ENCODE measurements at places on chromosomes 2 and 18.

DNA sequence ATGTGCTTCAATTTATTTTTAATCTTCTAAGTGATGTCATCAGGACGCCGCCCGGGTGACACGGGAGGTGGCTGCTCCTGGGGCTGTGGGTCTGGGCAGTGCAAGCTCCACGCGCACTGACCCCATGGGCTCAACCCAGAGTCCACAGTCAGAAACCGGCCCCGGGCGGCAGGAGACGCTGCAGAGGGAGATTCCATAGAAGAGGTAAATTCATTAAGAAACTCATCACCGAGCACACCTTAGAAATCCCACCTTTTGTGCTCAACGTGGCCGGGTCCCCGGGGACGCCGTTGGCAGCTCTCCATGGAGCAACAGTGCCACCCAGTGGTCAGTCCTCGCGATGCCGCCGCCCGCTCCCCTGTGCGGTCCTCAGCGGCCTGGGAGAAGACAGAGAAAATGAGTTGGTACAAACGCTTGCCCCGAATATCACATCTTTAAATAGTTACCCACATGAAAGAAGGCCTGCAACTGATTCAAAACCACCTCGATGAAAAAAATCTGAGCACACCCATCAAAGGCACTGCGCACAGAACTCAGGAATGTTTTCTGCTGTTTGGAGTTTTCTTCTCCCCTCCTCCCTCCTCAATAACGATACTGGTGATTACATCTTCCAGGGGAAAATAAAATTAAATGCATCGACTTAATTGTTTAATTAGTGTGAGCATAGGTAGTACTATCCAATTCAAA lies 92.6 kb downstream of the CMPK2 start:
- peak; percentile 52 for DNase-seq

DNA sequence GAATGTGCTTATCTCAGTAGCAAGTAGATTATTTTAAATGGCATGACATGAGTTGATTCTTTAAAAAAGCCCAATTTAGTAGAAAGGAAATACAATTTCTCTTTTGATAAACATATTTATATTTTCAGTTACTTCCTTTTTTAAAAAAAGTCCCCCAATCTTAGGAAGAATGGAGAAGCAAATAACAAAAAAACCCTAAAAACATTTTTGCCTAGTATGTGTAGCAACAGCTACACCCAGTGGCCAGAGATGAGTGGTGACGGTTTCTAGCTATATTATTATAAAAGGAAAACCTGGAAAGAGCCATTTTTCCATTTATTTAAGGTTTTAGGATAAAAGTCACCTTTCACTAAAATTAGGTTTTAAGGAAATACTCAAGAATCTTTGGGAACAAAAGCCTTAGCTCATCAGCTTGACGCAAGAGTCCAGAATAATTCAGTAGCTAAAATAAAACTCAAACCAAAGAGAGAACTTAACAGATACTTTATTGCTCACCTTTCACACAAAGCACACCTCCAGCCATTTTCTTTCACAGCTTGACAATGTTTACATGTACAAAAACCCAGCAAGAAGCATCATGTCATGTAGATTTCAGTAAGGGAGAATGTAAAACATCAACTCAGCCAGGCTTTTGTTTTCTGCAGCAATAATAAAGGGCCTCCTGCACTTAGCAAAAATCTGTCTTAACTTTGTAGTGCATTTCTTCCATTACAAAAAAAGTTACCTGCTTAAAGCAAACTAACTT lies 15.7 kb downstream of the FAM98A start:
- peak; percentile 52 for DNase-seq

- no peak for DNase-seq
These were observed 212.0 kb downstream of the RAD51AP2 start for GRCh38 chr2:17306219-17306618.

DNA sequence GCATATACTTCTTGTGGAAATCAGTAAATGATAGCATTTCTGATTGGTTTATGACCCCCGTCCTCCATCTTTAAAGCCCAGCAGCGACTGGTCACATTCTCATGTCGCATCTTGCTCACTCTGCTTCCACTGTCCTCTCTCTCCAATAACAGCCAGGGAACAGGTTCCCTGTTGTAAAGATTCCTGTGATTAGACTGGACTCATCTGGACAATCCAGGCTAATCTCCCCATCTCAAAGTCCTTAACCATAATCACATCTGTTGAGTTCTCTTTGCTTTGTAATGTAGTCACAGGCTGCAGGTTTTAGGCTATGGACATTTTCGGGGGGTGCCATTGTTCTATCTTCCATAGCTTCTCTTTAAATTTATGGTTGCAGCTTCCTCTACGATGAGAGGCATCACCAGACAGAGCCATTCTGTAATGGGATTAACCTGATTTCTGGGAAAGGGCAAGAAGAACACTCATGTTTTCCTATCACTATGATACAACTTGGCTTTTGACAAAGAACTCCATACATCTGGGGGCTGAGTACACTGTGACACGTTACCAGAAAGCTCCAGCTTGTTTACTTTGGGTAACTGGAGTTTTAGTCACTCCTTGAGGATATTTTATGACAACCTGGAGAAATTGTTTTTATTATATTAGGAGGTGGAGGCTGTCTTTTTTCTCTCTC lies 159.0 kb downstream of the NYAP2 start:
- DNase-seq: no peak

GRCh38 chr18:62018034-62018758 lies 125.4 kb upstream of the RNF152 start:
- no peak for DNase-seq

DNA sequence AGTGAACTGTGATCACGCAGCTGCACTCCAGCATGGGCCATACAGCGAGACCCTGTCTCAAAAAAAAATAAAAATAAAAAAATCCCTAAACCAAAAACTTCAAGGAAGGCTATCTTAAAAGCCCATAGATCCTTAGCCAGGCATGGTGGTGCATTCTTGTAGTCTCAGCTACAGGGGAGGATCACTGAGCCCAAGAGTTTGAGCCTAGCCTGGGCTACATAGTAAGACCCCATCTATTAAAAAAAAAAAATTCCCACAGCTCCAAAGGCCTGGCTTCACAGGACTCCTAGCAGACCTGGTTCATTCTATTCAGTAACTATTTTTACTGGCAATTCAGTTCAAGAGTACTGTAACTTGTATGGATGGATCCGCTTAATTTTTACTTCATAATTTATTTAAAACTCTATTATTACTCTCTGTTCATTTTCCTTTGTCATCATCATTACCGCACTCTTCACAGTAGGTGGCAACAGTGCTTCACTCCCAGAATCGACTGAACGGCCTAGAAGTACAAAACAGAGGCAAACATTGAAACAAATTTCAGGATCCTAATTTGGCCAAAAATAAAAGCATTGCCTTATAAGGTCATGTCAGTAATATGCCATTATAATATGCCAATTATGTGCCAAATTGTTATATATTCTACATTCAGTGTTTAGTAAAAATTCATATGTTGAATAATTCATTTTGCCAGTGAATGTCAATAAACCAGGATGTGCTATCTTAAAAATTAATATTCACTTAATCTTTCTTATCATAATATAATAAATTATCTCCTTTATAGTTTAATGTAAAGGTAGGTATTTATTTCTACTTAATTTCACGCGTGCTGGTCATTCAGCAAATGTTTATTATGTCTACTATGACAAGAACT lies 14.3 kb upstream of the STAM2 start:
- DNase-seq: peak; percentile 20
